Stomach (tissue), 19 donors: ENCODE measurements at places on chromosomes 11 and 22. TPM values are rescaled to one million over a fixed set of nuclear protein-coding genes. Genes with fewer than 3 reads are reported as not detected.
A peak's percentile ranks its signal among the peaks of the same experiment; 100 is the strongest.

- DNase-seq: no peak
Observed at GRCh38 chr11:64120951-64121569, 44.9 kb downstream of the MACROD1 start.

- DNase-seq: no peak
Observed at GRCh38 chr22:16965083-16965482, 42.9 kb downstream of the GAB4 start.

HORMAD2 gene
- not detected for total RNA-seq

GRCh38 chr11:1076061-1076665 lies 1.5 kb downstream of the MUC2 start:
- DNase-seq: no peak

DNA sequence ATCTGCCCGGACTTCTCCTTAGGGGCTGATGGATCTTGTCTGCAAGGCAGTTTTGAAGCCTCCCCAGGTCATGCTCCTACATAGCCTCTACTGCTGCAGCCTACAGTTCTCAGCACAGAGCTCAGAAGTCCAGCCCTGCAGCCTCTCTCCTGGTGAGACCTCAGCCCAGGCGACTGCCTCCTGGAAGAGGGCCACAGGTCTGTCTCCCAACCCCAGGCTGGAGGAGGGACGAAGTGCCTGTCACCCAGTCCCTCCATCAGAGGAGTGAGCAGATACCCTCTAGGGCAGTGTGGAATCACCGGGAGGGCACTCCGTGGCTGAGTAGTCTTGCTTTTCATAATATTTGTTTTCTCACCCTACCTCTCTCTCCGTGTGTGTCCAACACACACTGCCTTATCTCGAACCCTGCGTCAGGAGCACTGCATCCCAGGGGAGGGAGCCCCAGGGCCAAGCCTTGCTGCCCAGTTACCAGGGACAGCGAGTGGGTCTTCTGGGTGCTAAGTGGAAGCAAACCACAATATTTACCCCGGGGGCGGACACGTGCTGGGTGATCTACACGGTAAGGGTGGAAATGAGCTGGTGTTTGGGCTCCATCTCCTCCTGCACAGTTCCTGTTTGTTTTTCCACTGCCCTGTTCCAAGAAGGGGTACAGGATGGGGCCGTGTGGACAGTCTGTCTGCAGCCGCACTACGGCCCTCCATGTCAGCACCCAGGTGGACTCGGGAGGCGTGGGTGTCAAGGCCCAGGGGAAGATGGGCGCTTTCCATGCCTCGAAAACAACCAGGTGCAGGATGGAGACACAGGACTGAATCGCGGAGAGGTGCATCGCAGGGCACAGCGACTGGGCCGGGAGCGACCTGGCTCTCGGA lies 133.7 kb upstream of the HSD17B12 start:
- peak; percentile 30 for DNase-seq
